ENCODE measurements at places on chromosomes 3 and 15.

- no peak for DNase-seq
Measured at GRCh38 chr15:44102675-44103254, 92.3 kb downstream of the FRMD5 start.

GRCh38 chr15:93640411-93640962, 551.5 kb upstream of the RGMA start:
- no peak for DNase-seq

DNA sequence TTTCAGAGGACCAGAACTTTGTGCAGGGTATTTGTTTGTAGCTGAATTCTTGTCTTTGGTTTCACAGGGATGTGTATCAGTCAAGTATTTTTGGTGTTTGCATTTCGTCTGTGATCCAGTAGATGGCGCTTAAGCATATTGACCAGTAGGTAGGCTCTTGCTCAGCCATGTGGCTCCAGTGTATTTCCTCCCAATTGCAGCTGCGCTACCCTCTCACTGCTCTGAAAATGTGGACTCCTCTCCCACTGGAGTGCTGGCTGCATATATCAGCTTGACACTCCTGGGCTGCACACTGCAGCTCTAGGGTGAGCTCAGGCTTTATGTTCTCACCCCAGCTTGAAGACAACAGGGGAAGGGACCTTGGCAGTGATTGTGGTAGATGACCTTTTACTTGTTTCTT, 1264.3 kb upstream of the ALCAM start:
- no peak for DNase-seq

DNA sequence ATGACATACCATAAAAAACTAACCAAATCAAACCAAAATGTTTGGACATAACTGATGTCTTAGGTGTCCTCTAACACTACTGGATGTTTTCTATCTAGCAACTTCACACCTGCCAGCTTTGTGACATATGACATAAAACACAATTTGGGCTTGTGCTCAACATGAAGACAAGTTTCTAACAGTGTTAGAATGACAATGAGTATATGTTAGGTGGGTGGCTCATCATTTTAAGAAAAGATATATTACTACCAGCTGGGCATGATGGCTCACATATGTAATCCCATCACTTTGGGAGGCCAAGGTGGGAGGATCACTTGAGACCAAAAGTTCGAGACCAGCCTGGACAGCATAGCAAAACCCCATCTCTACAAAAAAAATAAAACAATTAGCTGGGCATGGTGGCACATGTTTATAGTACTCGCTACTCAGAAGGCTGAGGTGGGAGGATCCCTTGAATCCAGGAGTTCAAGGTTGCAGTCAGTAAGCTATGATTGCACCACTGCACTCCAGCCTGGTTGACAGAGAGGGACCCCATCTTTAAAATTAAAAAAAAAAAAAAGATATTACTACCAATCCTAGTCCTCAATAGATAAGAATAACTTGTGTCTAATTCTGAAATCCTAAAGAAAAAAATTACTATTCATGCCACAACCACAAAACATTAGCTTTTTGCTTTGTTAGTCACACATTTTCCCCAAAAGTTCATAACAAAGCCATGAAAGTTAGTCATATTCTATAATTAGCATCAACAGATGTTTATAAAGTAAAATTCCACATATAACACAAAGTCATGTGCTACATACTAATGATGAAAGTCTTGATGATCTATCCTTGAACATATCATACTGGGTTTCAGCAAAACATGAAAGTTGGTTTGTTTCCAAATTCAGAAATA, 59.9 kb downstream of the LRRFIP2 start:
- no peak for DNase-seq

GRCh38 chr3:172307141-172307560, 141.1 kb downstream of the GHSR start:
- no peak for DNase-seq

DNA sequence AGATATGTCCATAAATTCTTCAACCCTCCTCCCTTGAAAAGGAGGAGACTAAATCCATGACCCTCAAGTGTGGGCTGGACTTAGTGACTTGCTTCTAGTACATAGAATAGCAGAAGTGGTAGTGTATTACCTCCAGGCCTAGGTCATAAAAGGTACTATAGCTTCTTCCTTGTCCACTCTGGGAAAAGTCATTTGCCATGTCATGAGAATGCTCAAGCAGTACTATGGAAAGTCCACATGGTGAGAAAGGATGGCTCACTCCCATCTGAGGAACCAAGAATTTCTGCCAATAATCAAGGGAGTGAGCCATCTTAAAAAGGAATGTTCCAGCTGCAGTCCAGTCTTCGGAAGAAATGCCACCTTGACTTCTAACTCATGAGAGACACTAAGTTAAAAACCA, 10.5 kb upstream of the ILDR1 start:
- DNase-seq = no peak

GRCh38 chr3:52339612-52340011, 23.5 kb downstream of the DNAH1 start:
- no peak for DNase-seq

- no peak for DNase-seq
Measured at GRCh38 chr3:42205800-42206514, 60.0 kb downstream of the CCK start.

DNA sequence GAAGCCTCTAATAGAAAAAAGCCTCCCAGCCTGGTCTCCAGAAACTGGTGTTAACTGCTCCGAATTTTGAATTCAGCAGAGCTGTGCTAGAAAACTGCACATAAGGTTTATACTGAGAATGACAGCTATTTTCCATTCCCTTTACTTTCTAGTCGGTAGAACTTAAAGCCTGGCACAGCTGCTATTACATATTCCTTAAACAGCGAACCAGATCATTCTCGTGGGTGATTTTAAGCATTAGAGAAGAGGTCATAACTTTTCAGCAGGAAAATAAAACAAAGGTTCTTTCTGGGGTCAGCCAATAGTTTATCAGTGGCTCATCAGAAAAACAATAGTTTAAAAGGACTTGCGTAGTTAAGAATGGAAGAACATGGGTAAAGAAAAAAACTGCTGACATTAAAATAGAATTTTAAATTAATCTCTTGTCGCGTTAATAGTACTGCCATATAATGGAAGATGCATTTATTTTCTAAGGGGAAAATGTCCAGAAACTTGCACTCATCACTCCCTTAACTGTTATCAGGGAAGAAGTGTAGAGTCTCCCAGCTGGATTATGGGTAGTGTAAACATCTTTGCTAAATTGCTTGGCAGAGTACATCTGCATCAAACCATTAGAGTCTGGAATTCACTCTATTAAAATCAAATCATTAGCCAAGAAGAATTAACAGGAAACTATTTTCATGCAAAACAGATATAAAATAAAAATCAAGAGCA, 7.9 kb downstream of the VGLL4 start:
- DNase-seq = no peak

DNA sequence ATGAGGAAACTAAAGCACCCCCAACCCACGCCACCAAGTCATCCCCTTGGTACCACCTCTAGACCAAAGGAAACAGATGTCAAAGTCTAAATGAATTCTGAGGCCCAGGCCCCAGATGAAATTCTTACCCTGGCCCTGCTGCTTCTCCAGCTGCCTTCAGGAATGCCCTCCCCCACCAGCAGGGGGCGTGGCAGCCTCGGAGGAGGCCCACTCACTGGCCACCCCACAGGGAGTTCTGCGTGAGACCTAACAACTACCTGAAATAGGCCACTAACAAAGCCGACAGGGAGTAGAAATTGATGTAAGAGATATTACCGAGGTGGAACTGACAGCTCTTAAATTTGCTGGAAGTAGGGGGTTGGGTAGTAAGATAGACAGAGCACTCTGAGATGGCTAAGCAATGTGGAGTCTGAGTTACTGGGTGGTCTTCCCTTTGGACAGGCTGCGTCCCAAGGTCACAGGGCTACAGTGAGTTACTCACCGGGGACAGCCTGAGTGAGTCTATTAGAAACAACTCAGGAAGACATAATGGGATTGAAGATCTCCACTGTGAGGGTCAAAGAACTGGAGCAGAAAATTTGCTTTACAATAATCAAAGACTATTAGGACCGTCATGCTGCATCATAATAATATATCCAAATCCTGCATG, 240.7 kb downstream of the SHOX2 start:
- no peak for DNase-seq

DNA sequence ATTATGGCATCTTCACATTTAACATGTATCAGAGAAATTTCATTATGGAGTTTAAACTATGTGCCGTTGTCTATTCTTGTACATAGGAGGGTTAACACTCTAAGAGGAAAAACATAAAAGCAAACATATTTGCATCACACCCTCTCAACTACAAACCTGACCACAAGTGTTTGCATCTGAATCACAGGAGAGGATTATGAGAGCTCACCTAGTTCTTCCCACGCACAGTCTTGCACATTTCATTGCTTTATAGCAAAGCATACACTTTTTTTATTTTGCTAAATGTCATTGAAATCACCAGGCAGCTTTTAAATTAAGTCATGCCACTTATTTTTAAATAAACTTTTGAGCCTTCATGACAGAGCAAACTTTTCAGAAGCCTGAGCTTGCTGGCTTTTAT, 12.5 kb downstream of the TRAT1 start:
- DNase-seq = no peak

GRCh38 chr15:56199038-56199437, 44.6 kb downstream of the RFX7 start:
- DNase-seq = no peak

DNA sequence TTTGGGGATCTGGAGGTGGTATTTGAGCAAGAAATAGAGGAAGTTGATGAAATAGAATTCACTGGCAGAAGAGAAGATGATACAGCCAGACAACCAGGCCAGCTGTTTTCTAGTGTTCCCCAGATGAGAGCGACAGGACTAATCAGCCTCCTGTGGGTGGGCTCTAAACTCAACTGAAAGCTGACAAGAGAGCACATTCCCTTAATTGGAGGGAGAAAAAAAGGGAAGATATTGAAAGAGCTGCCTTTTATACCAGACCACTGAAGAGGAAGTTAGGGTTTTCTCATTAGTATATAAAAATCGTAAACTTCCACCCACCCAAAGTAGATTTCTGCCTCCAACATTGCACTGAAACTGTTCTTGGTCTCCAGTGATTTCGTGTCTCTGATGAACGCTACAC, 6.5 kb upstream of the TM4SF19 start:
- DNase-seq = no peak

- no peak for DNase-seq
Measured at GRCh38 chr15:41689834-41690233, 29.6 kb downstream of the MGA start.

- no peak for DNase-seq
Measured at GRCh38 chr3:190539526-190539925, 25.6 kb downstream of the IL1RAP start.

- DNase-seq = no peak
Measured at GRCh38 chr3:147875498-147875897, 466.3 kb downstream of the ZIC1 start.

- DNase-seq = no peak
Measured at GRCh38 chr3:28901018-28901417, 379.9 kb upstream of the RBMS3 start.

GRCh38 chr3:67016522-67017080, 18.5 kb downstream of the KBTBD8 start:
- DNase-seq = no peak

GRCh38 chr15:78811825-78812183, 540 bp upstream of the ADAMTS7 start:
- DNase-seq = no peak

GRCh38 chr15:68375191-68375631, 56.8 kb downstream of the ITGA11 start:
- peak; percentile 29 for DNase-seq

DNA sequence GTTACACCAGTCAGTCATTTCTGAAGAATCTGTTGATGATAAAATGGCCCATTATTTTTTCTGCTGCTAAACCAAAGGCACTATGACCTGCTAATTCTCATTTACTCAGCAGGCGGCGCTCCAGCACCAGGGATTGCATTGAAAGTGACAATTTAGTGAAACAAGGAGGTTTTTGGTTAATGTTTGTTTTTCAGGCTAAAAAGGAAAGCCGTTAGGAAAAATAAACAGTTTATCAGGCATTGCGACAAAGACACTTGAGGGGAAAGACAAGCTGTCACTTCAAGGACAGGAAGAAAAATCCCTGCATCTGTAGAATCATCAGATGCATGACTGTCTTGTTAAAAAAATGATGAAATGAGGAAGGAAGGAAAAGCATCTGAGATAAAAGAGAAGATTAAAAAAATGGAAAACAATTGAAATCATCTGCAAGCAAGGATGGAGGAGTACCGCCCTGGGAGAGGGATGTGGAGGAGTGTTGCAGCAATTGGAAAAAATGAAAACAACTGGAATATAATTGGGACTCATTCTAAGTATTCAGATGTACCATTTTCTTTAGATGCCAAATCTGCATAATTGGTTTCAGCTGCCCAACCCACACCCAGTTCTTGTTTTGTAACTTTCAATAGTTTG, 54.0 kb downstream of the NR1D2 start:
- peak; percentile 79 for DNase-seq

GRCh38 chr3:129552287-129553050, 9.5 kb downstream of the H1-8 start:
- no peak for DNase-seq

- DNase-seq = no peak
Measured at GRCh38 chr3:109210501-109210900, 74.0 kb downstream of the C3orf85 start.

GRCh38 chr3:37741644-37742043, 120.0 kb upstream of the CTDSPL start:
- DNase-seq = peak; percentile 59

- DNase-seq = no peak
Measured at GRCh38 chr3:58206406-58207011, 4.3 kb downstream of the DNASE1L3 start.

DNA sequence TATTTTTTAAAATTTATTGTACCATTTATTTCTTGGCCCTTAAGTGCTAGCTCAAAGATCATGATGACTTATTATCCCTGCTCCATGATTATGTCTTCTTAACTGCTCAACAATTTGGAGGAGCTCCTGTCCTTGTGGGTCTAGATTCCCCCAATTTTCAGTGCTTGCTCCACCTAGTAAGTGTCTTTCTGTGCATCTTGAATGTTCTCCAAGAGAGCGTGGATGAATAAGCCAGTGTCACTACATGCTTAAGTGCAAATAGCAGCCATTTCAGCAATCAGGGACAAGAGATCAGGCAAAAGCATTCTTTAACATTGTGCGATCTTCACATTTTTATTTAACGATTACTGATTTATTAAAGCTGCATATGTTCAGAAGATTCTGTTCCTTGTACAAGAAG, 99.4 kb downstream of the ALCAM start:
- no peak for DNase-seq

DNA sequence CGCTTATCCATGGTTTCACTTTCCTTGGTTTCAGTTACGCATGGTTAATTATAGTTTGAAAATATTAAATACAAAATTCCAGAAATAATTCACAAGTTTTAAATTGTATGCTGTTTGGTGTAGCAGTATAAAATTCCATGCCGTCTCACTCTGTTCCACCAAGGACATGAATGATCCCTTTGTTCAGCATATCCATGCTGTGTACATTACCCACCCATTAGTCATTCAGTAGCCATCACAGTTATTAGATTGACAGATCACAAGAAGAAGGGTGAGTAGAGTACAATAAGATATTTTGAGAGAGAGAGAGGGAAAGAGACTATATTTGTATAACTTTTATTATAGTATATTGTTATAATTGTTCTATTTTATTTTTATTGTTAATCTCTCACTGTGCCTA, 535.5 kb downstream of the SQOR start:
- no peak for DNase-seq

GRCh38 chr3:51710631-51711351, 3.9 kb downstream of the GRM2 start:
- DNase-seq = peak; percentile 36

- DNase-seq = no peak
Measured at GRCh38 chr3:63970631-63971475, 52.4 kb downstream of the PSMD6 start.
